Stimulated activated CD4-positive, alpha-beta T cell treated with anti-CD3 and anti-CD28 coated beads, Interleukin-15, amount 100 ng/mL, for 1 hour (primary cell): ENCODE measurements at places on chromosomes 1 and 21.

- no peak for DNase-seq
These were observed 52.0 kb downstream of the ECE1 start for GRCh38 chr1:21238141-21238800.

GRCh38 chr1:90319918-90320317, 325.0 kb downstream of the ZNF326 start:
- no peak for DNase-seq

DNA sequence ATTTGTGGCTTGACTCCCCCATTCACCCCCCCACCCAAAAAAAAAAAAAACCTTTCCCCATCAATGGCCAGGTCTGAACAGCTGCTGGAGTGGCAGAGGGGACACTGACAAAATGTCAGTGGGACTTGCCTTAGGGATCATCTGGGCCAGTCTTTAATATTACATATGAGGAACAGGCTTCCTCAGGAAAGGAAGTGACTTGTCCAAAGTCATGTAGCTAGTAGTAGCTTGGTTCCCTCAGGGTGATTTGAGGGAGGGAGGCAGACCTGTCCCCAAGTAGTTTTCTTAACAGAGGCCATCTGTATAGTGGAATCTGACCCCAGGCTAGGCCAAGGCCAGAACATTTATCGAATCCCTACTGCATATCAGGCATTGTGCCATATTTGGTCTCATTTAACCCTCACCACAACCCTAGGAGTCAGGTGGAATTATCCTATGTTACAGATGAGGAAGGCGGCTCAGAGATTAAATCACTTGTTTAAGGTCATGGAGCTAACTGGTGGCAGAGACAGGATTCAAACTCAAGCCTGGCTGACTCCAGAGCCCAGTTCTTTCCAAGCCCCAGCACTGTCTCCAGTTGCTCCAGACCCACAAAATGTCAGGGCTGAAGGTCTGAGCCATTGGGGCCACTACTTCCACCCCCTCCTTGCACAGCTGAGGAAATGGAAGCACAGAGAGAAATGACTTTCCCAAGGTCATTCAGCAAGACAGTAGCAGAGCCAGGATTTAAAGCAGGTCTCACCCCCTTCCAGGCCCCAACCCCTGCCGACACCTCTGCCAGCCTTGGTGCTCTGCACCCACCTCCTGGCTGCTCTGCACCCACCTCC, 10.4 kb downstream of the ZBTB7B start:
- no peak for DNase-seq

DNA sequence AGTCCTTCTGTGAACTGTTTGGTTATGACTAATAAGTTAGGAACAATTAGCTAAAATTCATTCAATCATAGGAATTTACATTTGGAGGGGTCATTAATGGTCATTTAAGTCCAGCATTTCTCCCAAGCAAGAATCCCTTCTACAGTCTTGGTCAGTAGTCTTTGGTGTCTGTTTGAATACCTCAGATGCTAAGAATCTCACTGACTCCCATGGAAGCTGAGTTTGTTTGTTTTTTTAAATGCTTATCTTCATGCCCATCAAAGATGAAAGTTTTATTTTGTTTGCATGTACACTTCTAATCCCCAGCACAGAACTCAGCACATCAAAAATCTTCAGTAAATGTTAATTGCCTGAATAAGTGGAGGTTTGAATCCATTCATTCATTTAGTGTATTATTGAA, 41.3 kb upstream of the SLC44A3 start:
- DNase-seq: no peak

DNA sequence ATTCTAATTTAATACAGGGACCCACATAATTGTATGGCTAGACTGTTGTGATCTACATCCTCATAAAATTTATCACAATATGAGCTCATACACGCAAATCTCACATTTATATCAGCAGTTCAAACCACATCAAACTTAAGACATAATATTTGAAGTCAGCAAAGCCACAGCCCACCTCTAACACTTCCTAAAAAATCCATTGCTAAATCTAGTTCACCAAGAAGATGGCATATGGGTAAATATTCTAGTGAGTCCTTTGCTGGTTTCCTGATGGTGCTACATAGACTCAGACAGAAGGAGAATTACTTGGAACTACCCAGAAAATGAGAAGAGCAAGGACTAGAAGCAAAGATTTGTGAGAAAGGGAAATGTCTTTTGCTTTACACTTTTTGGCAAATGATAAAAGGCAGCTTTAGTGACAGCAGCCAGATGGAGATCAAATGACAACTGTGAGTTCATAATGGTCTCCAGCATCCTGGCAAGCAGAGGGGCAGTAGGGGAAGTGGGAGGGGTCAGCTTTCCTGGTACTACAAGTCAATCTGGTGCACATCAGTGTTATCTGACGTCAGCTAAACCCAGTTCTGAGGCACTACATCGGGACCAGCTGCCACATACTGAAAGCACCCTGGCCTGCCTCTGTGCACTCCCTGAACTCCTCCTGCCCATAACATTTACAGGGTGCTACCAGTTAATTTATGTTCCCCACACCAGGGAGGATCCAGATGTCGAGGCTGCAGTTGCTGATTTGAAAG, 10.6 kb upstream of the GADD45A start:
- DNase-seq: no peak

DNA sequence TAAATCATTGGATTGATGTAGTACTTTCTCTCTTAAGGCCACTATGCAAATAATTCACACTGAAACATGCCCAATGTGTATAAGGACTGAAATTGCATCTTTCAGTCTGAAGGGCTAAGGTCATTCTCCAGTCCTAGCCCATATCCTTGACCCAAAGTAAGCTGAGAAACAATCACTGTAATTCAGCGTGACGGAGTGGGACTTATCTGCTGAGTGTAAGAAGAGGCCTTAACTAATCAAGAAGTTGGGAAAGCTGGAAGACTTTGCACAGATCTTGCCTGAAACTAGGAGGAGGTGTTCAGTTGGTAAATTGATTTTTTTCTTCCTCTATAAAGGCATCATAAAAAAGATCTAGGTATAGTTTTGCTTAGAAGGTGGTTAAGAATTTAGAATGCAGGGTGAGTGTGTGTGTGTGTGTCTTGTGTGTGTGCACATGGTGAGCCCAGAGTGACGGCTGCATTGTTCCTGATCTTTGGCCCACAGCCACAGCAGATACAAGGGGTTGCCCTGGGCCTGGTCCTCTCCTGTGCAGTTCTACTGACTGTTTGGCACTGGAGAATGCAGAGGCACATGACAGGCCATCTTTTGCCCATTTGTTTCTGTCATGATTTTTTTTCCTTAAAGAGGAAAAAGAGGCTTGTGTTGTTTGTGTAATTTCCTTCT, 13.3 kb upstream of the PPP2R5A start:
- no peak for DNase-seq

- no peak for DNase-seq
These were observed 2.9 kb downstream of the CD1B start for GRCh38 chr1:158328426-158328825.

DNA sequence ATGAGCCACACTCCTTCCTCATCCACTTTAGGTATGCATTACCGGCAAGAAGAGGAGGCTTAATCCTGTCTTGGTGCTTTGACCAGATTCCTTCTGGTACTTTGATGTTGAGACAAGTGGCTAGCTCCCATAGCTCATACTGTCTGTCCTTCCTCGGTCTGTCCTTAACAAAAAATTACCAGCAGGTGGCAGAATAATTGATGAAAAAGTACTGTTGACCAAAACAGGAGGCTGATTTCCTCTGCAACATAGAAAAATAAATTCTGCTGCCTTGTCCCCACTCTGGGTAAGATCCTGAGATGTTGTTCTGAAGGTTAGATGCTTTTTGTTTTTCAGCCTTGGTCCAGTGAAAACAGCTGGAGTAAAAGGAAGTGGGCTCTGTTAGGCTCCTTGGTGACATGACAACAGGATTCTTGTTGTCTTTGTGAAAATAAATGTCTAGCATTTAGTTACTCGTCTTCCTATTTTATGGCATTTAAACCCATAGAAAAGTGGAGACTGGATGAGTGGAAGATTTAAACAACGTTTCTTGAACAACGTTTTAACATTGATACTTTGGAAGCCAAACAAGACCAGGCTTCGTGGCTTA, 11.2 kb upstream of the HJV start:
- no peak for DNase-seq

GRCh38 chr1:61085983-61086644, 3.8 kb downstream of the NFIA start:
- DNase-seq: no peak
